ENCODE measurements at places on chromosomes 7 and 10.

DNA sequence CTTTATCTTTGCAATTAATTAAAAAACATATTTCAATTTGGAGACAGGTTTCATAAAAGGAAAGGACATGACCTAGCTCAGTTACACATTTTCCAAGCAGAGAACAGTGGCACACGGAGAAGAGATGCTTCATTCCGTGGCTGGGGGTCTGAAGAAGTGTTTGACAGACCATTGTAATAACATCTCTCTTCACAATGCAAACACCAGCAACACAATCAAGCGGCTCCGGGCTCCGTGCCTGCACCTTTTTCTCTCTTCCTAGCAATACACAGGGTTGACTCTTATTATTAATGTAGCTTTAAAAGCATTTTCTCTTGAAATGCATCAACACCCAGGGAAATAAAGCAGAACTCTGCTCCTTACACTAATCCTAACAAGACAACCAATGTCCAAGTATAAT is 261.0 kb upstream of the AOAH start:
- no peak for DNase-seq

GRCh38 chr7:46134795-46135194 is 213.7 kb upstream of the IGFBP3 start:
- DNase-seq = no peak

- DNase-seq = no peak
These were observed 72.1 kb upstream of the INHBA start for GRCh38 chr7:41774966-41775365.

GRCh38 chr10:778626-779330 is 89.3 kb upstream of the DIP2C start:
- no peak for DNase-seq

GRCh38 chr10:15451137-15452094 is 80.3 kb upstream of the FAM171A1 start:
- DNase-seq = no peak

DNA sequence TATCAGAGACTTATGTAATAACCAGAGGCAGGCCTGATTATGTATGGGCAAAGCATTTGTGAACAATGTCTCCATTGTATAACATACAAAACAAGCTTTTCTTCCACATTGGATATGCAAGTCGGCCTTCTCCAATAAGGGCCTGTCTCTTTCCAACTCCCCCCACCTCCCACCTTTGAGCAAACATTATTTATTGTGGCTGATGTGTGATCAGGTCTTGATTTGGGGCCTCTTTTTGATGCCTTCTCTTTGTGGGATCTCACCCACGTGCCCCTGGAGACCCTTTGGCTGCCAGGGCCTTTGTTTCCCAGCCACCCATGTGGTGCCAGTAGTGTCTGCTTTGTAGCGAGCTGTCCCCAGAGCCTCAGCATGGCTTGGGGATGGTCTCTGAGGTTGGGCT is 53.0 kb downstream of the TCF7L2 start:
- no peak for DNase-seq

GRCh38 chr7:54252256-54253035 is 289.7 kb upstream of the VSTM2A start:
- DNase-seq = no peak

DNA sequence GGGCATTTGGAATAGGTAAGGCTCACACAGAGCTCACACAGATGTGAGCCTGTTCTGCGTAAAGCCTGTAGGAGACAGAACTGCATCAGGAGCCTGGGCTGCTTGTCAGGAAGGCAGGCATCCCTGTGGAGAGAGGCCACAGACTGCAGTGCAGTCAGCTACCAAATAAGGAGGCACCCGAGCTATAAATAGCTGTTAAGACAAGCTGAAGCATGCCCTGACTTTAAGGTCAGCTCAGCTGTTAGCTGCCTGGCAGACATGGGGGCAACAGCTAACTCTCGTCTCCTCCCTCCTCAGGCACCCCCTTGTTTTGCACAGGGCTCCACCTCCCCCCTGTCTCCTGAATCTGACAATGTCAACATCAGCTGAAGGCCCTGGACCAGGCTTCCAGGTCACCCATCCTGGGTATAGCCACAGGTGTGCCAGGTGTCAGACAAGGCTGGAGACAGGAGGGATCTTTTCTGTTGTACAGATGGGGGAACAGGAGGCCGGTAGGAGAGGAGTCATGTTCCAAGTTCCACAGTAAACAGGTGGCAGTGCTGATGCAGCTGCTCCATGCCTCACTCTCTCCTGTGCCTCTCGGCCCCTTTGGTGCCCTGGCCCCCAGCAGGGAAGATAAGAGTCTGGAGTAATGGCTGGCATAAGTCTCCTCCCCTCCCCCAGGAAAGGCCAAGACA is 27.6 kb upstream of the MKRN1 start:
- DNase-seq = no peak

DNA sequence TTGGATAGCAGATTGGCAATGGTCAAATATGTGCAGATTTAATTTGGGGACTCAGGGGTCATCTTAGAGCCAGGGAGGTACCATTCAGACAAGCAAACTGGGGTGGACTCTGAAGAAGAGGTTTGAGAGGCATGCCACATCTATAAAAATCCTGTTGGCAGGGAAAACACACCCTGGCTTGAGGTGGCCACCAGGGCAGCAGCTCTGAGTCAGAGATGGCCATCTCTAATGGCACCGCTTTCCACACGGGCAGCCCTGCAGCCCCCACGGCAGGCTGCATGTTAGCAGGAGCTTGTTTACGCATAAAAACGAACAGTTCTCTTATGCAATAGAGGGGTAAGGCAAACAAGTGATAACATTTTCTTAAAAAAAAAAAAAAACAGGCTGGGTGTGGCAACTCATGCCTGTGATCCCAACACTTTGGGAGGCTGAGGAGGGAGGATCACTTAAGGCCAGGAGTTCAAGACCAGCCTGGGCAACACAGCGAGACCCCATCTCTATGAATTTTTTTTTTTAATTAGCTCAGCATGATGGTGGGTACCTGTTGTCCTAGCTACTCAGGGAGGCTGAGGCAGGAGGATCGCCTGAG is 14.9 kb downstream of the DLG5 start:
- no peak for DNase-seq

DNA sequence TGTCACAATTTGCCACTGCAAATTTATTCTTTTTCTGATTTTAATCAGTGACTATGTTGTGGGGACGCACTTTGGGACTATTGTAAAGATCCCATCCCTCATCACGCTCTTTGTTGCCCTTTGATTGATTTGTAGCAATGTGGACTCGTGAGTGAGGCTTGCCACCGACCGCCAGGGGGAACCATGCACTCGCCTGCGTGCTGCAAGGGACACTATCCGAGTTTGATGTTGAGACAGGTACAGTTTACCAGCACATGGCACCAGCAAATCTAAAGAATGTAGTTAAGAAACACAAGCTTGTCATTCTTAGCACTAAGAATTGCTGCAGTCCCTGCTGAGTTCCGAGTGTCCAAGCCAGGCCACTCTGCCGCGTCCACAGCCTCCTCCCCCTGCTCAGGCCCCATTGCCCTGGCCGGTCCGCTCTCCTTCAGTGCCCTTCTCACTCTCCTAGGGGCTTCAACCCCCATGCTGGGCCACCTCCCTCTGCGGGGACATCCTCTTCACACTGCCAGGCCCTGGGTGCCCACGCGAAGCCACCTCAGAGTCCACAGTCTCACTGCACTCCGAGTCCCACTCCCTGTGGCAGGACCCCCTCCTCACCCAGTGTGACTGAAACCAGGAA is 2.0 kb upstream of the SFTPA2 start:
- DNase-seq = peak; percentile 30

GRCh38 chr7:137480824-137481365 is 137.4 kb upstream of the PTN start:
- DNase-seq = no peak

- no peak for DNase-seq
These were observed 127.2 kb downstream of the TEX36 start for GRCh38 chr10:125555743-125556142.

DNA sequence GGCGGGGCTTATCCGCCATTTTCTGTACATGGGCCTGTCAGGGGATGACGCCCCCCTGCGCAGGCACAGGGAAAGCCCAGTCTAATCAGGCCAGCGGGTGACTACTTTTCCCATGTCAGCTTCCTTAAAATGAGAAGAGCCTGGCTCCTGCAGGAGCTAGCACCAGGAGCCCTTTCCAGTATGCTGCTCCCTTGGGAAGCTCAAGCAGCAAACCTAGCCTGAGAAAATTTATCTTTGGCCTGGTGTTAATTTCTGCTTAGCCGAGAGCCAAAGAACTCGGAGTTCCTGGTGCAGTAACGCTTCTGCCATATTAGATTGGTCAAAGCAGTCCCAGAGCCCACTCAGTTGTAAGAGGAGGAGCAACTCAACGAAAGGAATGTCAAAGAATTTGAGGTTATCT is 239.0 kb upstream of the PHYHIPL start:
- DNase-seq = no peak

DNA sequence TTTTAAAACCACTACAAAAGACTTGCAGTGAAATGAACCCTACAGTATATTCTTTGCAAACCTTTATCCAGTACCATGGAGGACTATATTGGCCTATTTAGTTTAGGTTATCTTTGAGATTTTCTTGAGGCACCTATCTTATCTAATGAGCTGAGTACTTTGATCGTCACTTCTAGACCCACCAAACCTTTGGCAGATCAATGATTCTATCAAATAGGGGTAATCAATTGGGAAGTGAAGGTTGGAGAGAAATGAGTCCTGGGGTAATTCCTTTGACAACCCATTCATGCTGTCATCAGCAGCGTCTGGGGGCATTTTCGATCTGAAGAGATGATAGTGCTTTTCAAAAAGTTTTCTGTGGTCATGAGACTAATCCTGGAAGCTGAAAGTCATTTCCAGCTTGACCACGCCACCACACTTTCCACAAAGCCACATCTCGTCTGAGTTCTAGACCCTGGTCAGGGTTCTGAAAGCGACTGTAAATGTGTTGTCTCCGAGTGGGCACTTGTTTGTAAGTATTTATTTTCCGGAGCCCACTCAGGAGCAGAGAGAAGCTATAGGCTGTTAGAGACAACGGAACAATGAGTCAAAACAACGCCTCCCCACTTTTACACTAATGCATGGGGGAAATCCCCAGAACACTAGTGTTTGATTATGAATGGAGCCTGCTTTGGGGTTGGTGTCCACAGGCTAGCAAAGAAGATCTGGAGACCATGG is 4.8 kb downstream of the EGR2 start:
- no peak for DNase-seq

DNA sequence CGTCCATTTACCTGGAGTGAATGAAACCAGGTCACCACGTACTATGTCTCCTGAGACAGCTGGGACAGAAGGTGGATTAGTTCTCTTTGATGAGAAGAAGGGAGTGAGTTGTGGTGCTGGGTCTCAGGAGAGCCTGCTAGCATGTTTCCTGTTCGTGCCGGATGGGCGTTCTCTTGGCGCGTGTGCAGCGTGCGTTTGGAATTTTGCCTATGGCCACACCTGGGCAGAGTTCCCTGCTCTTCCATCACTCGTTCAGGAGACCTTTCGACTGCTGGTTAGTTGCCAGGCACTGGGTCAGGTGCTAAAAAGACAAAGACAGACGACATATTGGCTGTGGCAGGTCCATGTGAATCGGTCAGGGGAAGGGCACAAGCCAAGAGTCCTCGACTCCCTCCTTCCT is 90.3 kb downstream of the TRRAP start:
- DNase-seq = no peak

GRCh38 chr7:148135116-148135515 is 455.4 kb upstream of the C7orf33 start:
- no peak for DNase-seq

GRCh38 chr7:116393654-116394053 is 105.9 kb upstream of the CAV2 start:
- no peak for DNase-seq

GRCh38 chr7:16615228-16615627 is 30.3 kb downstream of the ANKMY2 start:
- DNase-seq = no peak

- peak; percentile 42 for DNase-seq
These were observed 1.6 kb downstream of the HOXA3 start for GRCh38 chr7:27150568-27151340.

DNA sequence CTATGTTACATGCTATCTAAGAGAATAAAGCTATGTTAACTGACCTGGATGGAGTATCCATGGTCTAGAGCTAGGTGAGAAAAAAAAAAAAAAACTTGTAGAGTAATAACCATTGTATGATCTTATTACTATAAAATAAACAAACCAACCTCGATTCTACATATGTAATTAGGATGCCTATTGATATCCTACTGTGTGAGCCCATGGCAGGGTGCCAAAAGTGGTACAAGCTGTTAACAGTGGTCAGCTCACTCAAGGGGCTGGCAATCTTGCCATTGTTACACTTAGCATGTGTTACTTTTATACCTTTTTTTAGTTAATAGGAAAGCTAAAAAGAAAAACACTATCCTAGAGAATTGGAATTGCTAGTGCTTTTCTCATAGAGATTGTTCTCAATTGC is 13.5 kb upstream of the IL6 start:
- DNase-seq = no peak
